ENCODE measurements at places on chromosomes 6 and 20.

DNA sequence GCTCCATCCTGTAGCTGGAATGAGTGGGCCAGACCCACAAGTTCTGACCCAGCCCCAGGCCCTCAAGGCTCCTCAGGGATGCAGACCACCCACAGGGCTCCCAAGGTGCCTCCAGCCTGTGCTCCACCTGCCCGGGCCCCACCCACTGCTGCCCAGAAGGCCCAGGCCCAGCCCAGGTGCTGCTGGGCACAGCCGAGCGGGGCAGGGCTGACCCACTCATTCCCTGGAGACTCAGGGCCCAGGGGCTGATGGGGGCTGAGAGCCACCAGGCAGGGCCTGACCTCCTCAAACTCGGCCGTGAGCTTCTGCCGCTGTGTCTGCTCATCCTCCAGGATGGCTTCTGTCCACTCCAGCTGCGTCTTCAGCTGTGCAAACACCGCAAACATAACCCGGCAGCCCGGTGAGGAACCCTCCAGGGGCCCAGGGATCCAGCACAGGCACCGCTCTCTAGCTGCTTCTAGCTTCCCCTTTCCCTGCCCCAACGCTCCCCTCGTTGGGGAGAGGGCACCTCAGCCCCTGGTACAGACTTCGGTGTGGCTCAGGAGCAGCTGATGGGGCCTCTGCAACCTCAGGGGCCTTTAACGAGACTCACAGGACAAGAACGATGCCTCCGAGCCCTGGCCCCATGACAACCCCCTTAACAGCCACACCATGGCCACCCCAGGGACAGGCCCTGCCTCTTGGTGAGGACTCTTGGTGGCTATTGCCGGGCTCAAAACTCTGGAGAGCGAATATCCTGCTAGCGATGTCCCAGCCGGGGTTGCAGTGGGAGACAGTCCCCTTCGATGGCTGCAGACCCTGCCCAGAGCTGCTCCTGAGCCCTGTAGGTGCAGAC lies 46.0 kb downstream of the DSTN start:
- no peak for DNase-seq

GRCh38 chr6:16985513-16986284 lies 116.2 kb upstream of the STMND1 start:
- DNase-seq: no peak

- no peak for DNase-seq
These were observed 575.8 kb upstream of the ADGRB3 start for GRCh38 chr6:68059261-68059660.

GRCh38 chr6:124433387-124434160 lies 528.7 kb upstream of the RNF217 start:
- no peak for DNase-seq

GRCh38 chr6:139316622-139317317 lies 25.0 kb upstream of the TXLNB start:
- no peak for DNase-seq

DNA sequence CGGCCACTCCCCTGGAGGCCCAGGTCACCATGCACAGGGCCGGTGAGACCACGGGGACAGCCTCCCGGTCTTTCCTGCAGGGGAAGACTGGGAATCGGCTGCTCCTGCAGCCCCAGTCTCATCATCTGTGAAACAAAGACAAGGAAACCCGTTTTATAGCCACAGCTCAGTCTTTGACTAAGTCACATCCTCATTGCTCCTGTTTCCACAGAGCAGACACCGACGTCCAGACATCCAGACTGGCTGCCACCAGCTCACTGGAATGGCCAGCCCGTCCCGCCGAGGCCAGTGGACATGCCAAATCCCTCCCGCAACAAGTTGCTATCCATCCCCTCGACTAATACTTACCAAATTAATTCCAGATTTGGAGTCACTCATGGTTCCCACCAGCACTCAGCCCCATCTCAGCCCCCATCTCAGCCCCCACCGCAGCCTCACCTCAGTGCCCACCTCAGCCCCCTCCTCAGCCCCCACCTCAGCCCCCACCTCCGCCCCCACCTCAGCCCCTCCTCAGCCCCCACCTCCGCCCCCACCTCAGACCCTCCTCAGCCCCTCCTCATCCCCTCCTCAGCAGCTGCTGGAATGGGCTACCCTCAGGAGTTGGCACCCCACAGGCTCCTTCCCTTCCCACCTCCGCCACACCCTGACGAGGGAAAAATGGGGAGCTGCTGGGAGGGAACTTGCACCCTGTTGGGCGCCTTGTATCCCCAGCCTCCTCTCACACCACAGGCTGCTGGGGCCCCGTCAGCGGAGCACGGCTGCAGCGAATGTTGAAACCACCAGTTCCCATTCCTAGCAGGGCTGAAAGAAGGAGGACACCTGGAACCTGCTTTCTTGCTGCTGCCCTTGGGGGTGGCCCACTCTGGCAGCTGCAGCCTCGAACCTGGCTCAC lies 48.7 kb downstream of the YTHDF1 start:
- no peak for DNase-seq
